Activated CD8-positive, alpha-beta memory T cell treated with anti-CD3 and anti-CD28 coated beads, Interleukin-2, amount 50 U/mL, for 4 hours (primary cell): ENCODE measurements at places on chromosomes 3 and 15.
A peak's percentile ranks its signal among the peaks of the same experiment; 100 is the strongest.

GRCh38 chr3:73144276-73144675 is 82.8 kb downstream of the EBLN2 start:
- DNase-seq, result no peak

DNA sequence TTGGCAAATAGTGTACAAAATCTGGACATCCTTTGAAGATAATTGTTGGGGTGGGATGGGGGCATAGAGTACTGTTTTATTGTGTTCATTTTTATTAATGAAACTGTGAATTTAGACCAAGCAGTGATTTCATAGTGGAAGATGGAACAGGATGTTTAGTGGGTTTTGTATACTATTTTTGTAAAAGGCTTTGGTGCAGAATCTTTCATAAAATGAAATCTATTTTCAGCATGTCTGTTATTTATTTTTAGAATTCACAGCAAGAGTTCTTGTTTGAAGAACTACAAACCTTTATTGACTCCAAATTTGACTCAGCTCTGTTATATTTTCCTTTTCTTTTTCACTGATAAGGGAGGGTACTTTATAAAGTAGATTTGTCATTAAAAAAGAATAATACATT is 145.4 kb downstream of the AKAP13 start:
- no peak for DNase-seq

GRCh38 chr3:17044855-17045254 is 160.1 kb downstream of the PLCL2 start:
- DNase-seq, result no peak

DNA sequence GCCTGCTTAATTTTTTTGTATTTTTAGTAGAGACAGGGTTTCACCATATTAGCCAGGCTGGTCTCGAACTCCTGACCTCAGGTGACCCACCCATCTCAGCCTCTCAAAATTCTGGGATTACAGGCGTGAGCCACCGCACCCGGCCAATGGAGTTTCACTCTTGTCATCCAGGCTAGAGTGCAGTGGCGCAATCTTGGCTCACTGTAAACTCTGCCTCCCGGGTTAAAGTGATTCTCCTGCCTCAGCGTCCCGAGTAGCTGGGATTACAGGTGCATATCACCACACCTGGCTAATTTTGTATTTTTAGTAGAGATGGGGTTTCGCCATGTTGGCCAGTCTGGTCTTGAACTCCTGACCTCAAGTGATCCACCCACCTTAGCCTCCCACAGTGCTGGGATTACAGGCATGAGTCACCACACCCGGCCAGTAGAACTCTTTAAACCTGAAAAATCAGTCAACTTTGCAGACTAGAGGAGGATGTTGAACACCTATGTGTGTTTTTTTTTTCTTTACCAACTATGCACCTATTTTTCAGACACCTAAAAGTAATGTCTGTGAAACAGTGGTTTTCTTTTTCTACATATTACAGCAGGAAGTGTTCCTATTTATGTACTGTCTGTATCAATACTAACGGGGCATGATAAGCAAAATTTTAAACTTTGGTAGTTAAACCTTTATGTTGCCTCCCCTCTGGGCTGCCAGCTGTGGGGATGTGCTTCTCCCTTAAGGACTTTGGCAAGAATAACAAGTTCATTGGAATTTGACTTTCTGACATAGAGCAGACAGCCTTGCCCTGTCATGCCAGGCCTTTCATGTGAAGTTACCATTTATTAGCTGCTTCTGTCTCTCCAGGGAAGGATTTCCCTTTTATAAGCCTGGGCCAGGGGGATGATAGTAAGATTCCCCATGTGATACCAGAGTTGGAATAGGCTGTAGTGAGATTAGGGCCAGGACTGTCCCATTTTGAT is 8.1 kb downstream of the ARIH2 start:
- peak; percentile 21 for DNase-seq

DNA sequence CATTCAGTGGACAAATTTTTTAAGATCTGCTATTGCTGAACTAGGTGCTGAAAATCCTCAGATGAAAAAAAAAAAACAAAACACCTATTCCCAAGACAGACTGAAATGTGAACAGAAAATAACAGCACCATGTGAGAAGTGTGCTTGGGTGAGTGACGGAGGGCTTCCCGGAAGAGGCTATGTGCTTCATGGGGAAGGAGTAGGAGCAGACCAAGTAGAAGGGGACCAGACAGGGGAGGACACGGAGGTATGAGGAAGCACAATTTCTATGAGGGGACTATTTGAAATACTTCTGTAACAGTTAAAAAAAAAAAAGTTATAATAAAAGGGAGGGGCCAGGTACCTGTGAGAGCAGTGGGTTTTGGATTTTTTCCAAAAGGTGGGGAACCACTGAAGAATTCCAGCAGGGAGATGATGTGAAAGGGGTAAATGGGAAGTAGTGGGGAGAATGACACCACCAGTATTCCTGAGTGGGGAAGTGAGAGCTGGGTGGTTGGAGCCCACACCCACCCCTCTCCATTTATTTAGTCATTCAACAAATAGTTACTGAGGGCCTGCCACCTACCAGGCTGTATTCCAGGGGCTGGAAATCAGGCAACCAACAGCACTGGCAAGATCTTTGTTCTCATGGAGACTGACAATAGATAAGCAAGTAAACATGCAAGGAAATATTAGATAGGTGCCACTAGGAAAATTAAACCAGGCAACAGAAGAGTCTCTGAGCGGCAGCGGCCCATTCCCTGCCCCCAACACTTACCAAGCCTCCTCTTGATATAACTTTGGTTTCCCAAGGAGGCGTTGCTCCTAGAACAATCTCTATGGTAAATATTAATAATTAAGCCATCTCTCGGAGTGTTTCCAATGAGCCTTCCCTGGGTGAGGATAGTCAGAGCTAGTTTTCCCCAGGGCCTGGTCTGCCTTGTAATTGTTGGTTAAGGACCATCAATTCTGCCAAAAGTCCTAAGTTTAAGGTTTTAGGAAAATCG is 3.8 kb upstream of the USP3 start:
- DNase-seq, result no peak
